ENCODE measurements at places on chromosomes 12 and 14.

GRCh38 chr14:61048640-61049039 lies 67.6 kb downstream of the SLC38A6 start:
- ATAC-seq, result no peak

DNA sequence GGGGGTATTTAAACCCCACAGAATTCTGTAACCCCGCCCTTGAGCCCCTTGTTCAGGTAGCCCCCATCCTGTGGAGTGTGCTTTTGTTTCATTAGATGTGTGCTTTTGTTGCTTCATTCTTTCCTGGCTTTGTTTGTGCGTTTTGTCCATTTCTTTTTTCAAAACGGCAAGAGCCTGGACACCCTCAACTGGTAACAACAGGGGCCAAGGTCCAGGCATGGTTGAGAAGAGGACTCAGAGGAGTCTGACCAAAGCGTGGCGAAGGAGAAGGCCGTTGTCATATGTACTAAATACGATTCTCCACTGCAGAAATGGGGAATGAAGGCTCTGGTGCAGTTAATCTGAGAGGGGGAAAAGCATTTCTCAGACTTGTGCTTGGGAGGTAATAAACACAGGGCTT lies 46.0 kb upstream of the GNPNAT1 start:
- ATAC-seq, result no peak

DNA sequence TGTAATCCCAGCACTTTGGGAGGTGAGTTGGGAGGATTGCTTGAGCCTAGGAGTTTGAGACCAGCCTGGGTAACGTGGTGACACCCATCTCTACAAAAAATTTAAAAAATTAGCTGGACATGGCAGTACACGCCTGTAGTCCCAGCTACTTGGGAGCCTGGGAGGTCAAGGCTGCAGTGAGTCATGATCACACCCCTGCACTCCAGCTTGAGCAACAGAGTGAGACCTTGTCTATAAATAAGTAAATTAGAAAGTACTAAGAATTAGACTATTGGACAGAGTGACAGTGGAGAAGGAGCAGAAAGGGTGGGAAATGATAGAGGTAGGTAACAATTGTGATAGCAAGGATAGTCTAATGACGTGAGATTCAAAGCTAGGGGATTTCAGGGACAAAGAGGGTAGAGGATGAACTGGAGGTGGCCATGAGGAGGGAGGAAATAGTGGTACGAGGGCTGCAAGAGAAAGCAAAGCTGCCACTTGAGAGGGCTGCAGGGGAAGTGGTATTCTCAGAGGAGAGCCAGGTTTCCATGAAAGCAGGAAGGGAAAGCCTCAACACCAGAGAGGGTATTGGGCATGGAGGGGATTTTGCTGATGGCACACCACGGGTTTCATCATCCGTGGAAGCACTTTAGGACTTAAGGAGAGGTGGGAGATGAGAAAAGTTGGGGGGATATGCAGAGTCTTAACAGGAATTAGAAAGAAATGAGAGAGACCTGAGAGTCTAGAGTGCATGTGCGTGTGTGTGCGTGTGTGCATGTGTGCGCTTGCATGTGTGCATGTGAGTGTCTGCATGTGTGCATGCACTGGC lies 85.6 kb downstream of the SYNE2 start:
- no peak for ATAC-seq

GRCh38 chr12:12807970-12808702 lies 5.0 kb upstream of the DDX47 start:
- ATAC-seq, result peak; percentile 37

- no peak for ATAC-seq
Measured at GRCh38 chr12:90618586-90618985, 336.4 kb downstream of the CCER1 start.

GRCh38 chr12:110931315-110931728 lies 10.9 kb upstream of the MYL2 start:
- no peak for ATAC-seq

- no peak for ATAC-seq
Measured at GRCh38 chr12:26868447-26869103, 35.6 kb upstream of the ITPR2 start.

- peak; percentile 60 for ATAC-seq
Measured at GRCh38 chr14:91299121-91300115, 54.9 kb upstream of the GPR68 start.

- ATAC-seq, result no peak
Measured at GRCh38 chr14:37171678-37172023, 755 bp downstream of the SLC25A21 start.

DNA sequence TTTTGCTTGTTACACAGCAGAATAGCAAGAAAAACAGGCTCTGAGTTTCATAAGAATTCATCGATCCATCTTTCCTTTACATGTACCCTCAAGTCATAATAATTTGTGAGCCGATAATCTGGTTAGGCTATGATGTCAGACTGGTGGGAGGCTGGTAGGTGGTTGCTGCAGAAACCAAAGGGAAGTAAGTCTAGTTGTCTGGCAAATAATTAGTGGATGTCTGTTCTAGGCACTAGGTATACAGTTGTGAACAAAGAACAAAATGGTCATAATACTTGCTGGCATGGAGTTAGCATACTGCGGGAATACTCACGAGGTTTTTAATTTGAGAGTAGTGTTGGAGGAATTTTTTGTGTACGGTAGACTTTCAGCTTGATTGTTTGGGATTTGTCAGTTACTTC lies 8.8 kb downstream of the SUSD6 start:
- no peak for ATAC-seq

- ATAC-seq, result peak; percentile 50
Measured at GRCh38 chr12:11746024-11746771, 96.7 kb downstream of the ETV6 start.

GRCh38 chr14:76761960-76762410 lies 717 bp downstream of the VASH1 start:
- no peak for ATAC-seq

GRCh38 chr14:41810362-41810761 lies 203.7 kb downstream of the LRFN5 start:
- no peak for ATAC-seq

DNA sequence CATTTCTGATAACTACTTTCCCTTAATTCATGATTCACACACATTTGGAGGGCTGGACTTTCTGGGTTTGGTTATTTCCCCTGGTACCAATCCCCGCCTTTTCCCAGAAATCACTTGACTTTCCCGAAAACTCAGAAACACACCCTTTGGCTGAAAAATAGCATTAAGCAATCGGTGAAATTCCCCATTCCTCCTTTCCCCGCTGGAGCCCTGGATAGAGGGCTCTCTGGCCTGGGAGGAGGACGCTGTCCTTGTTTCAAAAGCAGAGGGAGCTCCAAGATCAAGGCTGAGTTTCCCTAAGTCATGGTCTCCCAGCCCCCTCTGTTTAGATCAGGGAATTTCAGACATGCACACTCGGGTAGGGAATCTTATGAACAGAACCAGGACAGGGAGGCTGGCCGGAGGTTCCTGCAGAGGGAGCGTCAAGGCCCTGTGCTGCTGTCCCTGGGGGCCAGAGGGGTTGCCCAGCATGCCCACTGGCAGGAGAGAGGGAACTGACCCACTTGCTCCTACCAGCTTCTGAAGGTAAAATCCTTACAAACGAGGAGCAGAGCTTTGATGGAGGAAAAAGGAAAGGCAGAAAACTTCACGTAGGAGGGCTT lies at the start of gene C1S:
Gene C1S, plus strand, starts transcription at position 366 of the 602 bp plus-strand sequence. CDS start 1,195 bp downstream, outside the sequence.
- no peak for ATAC-seq

GRCh38 chr14:64474041-64474440 lies 8.7 kb downstream of the AKAP5 start:
- peak; percentile 77 for ATAC-seq

DNA sequence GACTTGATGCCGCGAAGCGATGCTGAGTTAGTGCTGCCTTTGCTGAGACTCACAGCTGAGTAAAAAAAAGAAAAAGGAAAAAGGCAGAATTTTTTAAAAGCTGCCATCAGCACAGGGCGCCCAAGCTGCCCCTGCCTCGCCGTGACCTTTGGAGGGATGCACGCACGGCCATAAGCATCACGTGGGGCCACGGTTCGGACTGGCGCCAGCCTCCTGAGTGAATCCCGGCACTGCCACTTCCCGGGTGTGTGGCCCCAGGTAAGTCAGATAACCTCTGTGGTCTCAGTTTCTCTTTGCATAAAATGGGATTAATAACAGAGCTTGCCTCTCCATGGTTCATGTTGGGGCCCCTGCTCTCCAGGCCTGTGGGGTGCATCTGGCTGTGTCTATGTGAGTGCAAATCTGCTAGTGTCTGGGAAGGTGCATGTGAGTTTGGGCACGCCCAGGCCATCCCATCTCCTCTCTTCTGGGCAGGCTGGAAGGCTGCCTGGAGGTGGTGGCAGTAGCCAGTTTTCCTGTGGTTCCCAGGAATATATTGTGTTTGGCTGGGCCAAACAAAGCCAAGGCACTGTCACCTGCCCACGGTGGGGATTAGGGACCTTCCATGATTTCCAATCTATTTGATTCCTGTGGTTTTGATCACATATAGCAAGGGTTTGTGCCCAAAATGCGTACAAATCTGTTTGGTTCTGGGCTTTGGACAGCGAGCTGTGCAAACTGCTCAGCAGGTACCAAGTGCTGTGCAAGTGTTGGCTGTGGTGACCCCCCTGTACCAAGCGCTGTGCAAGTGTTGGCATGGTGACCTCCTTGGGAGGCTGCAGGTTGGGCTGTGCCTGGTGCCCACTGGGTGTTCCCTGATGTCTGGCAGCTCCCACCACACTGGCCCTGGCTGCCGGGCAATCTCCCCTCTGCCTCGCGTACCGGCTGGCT lies 43.5 kb upstream of the NCOR2 start:
- ATAC-seq, result no peak

DNA sequence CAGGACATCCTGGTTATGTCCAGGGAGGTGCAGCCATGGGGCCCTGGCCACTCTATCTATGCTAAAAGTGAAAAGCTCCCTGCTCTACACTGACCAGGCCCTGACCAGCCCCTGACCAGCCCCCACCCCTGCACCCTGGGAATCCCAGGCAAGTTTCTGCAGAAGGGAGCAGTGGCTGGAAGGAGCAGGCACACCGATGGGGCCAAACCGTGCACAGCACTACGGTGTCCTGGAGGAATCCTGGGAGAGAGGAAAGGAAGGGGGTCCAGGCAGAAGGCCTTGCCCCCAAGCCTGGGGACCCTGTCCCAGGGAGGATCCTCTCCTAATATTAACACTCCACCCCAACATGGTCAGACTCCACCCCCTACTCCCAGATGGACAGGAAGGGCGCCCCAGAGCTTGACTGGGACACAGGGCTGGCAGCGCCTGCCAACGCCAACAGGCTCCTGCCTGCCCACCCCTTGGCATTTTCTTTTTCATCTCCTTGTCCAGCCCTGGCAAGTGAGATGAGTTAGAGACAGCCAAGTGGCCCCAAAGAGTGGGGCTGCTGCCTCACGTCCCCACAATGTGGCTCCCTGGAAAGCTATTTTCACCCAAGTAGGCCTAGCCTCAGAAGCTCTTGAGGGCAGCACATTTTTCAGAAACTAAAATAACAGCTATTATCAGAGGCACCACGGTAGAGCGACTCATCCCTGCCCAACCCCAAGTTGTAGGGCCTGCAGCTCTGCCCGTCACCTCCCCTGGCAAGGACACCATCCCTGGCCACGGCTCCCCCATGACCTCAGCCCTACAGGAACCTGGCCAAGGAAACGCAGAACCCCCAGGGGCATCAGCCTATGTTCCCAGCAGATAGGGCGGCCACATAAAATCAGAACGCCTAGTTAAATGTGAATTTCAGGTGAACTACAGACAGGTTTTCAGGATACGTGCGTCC lies 82.6 kb downstream of the SCARB1 start:
- ATAC-seq, result no peak

- ATAC-seq, result no peak
Measured at GRCh38 chr12:93733928-93734327, 56.8 kb downstream of the CRADD start.

- ATAC-seq, result no peak
Measured at GRCh38 chr12:131171029-131171428, 217.3 kb downstream of the ADGRD1 start.

DNA sequence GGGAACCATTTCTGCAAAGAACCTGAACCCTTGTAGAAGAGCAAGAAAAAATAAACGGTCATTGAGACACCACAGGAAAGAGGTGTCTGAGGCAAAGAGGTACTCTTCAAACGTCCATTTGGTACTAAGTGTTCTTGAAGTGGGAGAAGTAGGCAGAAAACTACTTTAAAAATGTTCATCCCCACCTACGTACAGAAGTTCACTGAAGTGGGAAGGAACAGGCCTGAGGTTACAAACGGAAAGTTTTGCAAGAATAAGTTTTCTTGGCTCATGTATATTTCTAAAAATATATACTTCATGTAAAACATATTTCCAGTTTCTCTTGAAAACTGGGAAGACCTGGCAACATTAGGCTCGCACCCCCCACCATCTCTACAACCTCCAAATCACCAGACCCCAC lies 61.2 kb downstream of the STXBP6 start:
- ATAC-seq, result no peak

DNA sequence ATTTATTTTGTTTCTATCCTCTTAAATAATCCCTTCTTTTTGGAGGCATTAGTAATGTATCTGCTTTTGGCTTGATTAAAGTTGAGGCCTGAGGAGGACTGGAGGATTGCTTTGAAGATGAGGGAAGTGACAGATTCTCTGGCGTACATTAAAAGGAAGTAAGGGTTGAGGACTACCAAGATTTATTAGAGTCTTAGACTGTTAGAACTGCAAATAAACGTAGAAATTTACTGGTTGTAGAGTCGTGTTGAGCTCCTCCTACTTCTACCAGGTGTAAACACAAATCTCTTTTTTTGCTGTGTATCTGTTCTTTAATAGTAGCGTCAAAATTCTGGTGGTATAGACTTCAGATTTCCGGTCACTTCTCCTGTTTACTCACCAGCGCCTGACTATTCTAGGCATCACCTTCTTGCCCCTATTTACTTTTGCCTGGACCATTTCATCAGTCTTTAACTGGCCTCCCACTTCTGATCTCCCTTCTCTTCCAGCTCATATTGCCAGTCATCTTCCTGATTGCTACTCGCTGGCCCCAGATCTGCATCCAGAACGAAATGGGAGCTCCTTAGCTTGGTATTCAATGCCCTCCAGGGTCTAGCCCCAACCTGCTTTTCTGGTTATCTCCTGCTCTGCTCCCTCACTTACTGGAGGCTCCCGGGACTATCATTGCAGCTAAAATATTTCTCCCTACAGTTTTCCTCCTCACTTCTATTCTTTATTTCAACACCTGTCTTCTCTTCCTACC lies 8.4 kb upstream of the EID3 start:
- ATAC-seq, result no peak

- no peak for ATAC-seq
Measured at GRCh38 chr14:85883966-85884365, 354.0 kb downstream of the FLRT2 start.

DNA sequence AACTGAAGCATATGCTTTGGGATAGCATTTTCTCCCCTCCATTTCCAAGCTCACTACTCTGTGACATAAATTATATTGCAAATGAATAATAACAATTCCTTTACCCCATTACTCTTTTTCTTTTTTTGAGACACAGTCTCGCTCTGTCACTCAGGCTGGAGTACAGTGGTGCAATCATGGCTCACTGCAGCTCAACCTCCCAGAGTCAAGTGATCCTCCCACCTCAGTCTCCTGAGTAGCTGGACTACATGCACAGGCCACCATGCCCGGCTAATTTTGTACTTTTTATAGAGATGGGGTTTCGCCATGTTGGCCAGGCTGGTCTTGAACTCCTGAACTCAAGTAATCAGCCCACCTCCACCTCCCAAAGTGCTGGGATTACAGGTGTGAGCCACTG lies 49.2 kb upstream of the GTF2A1 start:
- no peak for ATAC-seq

- ATAC-seq, result no peak
Measured at GRCh38 chr14:36522347-36522971, 2.4 kb upstream of the NKX2-1 start.

Data from activated CD4-positive, CD25-positive, alpha-beta regulatory T cell treated with anti-CD3 and anti-CD28 coated beads, Interleukin-2, amount 50 U/mL, for 24 hours (primary cell).